ENCODE measurements at places on chromosomes 16 and 17.
A peak's percentile ranks its signal among the peaks of the same experiment; 100 is the strongest.

- DNase-seq, result peak; percentile 23
Measured at GRCh38 chr16:56450275-56450985, 702 bp downstream of the NUDT21 start.

DNA sequence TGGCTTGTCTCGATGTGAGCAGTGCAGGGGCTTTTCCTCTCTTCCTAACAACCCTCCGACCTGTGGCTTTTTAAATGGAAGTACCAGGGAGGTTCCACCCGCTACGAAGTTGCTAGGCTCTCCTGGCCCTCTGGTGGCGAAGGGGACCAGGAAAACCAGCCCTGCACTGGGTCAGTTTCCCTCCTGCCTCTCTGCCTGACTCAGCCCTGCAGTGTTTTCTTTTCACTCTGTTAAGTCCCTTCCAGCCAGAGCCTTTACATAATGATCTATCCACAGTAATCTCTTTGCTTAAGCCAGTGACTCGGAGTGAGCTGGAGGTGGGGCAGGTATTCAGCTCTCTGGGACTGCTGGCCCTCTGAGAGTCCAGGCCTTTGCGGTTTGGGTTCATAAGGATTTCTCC, 331.3 kb upstream of the EEF2KMT start:
- DNase-seq, result no peak

- peak; percentile 71 for DNase-seq
Measured at GRCh38 chr17:2087597-2088211, 32.8 kb downstream of the HIC1 start.

GRCh38 chr17:48294806-48295361, 135.1 kb downstream of the SKAP1 start:
- DNase-seq, result peak; percentile 2

GRCh38 chr17:13204607-13205237, 186.9 kb upstream of the ELAC2 start:
- DNase-seq, result no peak

DNA sequence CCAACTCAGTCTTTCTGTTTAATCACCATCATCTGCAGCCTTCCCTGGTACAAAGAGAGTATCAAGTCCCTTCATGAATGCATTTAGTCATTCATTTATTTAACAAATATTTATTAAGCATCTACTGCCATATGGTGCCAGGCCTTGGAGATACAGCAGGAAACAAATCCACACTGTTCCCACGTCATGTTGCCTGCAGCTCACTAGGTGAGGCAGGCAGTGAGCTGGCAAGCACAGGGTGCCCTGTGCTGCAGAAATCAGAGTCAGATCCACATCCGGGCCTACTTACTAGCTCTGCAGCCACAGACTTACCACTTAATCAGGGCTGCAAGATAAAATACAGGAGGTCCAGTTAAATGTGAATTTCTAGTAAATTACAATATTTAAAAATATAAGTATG, 38.5 kb upstream of the CES5A start:
- DNase-seq, result no peak

DNA sequence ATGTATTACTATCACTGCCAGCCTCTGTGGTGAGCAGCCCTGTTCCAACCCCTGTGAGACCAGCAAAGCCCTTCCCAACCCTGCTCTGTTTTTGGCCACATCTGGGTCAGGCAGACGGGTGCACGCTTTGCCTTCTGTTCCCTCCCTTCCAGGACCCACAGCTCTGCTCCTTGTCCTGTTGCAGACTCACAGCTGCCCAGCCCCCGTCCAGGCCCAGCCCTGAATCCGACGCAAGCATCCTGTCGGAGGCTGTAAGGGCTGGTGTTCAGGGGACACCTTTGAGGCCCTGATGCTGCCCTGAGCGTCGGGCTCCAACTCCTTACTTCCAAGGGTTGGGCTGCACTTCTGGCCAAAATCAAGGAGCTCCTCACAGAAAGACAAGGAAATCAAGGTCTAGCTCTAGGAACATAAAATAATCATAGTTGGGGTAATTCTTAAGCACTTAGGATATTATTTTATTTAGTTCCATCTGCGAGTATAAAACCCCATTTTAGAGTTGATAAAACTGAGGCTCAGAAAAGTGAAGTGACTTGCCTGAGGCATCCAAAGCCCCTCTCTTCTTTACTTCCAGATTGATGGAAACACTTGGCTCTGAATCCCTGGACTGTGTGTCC, 14.3 kb upstream of the SRCIN1 start:
- DNase-seq, result no peak

DNA sequence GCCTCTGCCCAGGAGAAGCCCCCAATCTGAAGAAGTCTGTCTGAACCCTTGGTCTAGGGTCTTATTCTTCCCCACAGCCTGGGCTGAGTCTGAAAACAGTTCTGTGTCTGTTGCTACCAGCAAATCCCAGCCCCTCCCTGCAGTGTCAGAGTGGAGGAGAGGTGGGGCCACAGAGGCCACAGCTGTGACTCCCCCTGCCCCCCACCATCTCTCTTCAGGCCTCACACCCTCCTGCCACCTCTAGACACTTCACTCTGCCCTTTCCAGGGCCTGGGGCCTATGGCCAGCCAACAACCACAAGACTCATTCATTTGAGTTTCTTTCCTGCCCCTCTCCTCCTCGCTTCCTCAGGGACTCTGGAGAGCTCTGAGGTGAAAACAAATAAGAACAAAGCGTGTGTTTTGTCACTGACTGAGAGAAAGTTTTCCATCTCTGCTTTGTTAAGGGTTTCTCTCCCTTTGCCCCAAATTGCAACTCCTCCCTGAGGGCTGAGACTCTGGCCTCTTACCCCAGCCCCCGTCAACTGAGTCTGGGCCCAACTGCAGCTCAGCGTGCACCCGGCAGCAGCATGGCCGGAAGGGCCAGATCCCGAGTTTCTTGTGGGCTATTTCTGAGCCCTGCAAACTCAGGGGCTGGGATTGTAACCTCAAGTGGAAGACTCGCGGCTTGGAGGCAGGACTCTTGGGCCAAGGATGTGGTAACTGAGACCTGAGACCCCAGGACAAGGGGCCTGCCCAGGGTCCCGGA, 13.2 kb downstream of the C17orf50 start:
- DNase-seq, result no peak

DNA sequence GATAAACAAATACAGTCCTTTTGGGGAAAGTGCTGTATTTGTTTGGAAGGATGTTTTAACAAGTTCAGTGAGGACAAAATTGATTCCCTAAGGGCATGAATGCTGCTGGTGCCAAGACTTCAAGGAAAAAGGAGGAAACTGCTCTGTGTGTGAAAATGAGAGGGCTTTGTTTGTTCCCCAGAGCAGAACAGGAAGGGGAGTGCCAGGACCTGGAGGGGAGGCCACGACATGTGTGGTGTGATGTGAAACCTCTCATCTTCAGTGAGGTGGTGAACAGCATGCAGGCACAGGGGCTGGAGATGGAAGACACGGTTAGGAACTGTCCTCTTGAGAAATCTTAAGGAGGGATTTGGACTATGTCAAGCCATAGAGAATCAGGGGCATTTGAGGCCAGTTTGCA, 46.6 kb upstream of the GRIN2A start:
- peak; percentile 53 for DNase-seq

DNA sequence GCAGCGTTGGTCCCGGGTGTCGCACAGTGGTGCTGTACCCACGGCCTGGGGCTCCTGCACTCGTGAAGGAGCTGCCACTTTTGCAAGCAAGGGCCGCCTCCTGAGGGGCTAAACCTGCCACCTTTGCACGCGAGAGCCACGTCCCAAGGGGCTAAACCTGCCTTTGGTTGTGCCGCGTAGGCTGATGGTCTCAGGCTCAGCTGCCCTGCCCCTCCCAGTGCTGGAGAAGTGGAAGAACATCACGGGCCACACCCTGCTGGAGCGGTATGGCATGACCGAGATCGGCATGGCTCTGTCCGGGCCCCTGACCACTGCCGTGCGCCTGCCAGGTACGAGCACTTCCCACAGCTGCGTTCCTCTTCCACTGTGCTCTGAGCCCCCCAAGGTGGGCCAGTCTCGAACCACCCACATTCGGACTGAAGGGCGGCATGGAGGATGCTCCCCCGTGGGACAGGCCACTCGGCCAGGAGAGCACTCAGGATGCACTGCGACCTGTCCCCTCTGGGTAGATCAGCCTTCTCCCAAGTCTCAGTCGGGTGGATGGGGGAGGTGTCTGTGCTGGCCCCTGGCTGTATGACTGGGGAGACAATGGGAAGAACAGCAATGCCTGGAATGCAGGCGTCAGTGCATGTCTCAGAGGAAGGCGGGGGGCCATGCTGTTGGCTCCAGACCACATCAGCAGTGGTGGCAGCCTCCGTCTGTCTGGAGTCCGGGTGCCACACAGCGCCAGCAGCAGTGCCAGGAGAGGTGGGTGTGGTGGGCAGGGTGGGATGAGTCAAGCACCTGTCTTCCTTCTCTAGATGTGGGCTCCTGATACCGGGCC, 20.7 kb downstream of the ACSF3 start:
- no peak for DNase-seq

GRCh38 chr16:25916037-25916436, 224.3 kb downstream of the HS3ST4 start:
- peak; percentile 93 for DNase-seq

- no peak for DNase-seq
Measured at GRCh38 chr17:62852195-62852594, 44.1 kb upstream of the MARCHF10 start.

DNA sequence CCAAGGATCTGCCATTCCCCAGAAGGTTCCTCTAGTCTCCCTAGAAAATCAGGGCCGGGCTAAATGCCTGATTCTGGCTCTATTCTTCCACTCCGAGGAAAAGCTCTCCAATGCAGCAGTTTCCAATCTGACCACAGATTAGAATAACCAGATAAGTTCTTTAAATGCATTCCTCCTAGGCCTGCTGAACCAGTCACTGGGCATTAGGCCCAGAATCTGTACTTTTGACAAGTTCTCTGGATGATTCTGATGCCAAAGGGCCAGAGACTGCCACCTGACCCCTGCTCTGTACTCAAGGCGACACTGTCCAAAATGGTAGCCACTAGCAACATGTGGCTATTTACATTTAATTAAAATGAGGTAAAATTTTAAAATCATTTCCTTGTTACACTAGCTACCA, 22.3 kb downstream of the MAP3K14 start:
- no peak for DNase-seq

- DNase-seq, result no peak
Measured at GRCh38 chr16:74896389-74897370, 88.2 kb downstream of the WDR59 start.

- no peak for DNase-seq
Measured at GRCh38 chr17:46753776-46754175, 64.7 kb downstream of the WNT3 start.

GRCh38 chr17:1746975-1747543, 4.4 kb downstream of the SERPINF2 start:
- no peak for DNase-seq

DNA sequence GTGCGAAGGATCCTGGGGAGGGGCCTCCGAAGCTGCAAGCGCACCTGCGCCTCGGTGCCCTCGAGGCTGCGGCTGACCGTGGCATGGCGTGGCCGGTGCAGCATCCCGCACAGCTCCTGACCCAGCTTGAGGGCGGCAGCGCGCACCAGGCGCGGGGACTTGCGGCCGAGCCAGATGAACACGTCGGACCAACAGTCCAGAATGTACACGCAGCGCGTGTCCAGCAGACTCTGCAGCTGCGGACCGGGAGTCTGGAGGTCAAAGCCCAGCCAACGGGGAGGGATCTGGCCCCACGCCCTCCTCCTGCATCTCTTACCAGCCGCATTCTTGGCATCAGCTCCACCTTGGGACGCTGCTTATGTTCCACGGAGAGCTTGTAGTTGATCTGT, 10.9 kb downstream of the FLII start:
- no peak for DNase-seq

DNA sequence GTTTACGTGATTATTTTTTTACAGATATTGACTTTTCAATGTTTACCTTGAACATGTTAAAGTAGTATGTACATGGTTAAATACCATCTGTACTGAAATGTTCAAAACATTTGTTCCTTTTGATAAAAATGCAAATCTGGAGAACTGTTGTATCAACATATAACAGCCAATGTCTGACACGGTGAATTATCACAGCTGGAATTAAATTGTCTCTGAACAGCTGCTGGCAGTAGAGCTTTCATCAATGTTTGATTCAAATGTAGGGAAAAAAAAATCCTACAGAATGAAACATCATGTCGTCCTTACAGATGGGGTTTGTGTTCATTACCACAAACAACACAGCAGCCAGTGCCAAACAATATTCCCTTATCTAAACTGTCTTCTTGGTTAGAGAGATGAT, 79.9 kb downstream of the TOX3 start:
- no peak for DNase-seq

- DNase-seq, result no peak
Measured at GRCh38 chr16:56423584-56424403, 1.6 kb downstream of the AMFR start.

DNA sequence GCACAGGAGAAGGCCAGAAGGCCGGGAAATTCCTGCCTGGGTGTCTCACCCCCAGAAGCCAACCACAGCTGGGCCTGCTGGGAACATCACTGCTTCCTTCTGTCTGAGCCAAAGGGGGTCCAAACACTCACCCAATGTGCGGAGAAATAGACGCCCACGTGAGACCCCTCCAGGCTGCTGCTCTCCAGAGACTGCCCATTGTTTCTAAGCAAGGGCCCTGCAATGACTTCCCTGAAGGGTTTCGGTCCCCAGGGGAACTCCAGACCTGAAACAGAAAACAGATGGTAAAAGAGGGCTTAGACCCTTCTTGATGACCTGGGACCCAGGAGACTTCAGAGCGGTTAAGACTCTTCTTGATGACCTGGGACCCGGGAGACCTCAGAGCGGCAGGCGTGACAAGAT, 41.3 kb downstream of the MRM3 start:
- no peak for DNase-seq

- DNase-seq, result no peak
Measured at GRCh38 chr17:19383681-19384470, 3.1 kb downstream of the MFAP4 start.

DNA sequence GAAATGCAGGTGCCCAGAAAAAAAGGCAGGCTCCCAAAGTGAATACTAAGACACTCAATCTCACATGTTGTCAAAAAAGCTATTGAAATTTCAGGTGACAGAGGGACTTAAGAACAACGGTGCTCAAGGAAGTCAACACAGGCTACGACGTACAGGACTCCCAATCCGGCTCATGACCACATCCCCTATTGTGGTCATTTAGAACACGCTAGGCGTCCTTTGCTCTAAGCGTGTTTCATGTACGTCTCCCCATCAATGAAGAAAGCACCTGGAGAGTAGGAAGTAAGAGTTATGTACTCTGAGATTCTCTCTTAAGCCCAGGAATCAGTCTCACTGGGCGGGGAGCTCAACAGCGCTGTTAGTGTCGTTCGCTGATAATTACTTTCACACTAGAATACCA, 94.1 kb downstream of the MRM3 start:
- DNase-seq, result no peak

DNA sequence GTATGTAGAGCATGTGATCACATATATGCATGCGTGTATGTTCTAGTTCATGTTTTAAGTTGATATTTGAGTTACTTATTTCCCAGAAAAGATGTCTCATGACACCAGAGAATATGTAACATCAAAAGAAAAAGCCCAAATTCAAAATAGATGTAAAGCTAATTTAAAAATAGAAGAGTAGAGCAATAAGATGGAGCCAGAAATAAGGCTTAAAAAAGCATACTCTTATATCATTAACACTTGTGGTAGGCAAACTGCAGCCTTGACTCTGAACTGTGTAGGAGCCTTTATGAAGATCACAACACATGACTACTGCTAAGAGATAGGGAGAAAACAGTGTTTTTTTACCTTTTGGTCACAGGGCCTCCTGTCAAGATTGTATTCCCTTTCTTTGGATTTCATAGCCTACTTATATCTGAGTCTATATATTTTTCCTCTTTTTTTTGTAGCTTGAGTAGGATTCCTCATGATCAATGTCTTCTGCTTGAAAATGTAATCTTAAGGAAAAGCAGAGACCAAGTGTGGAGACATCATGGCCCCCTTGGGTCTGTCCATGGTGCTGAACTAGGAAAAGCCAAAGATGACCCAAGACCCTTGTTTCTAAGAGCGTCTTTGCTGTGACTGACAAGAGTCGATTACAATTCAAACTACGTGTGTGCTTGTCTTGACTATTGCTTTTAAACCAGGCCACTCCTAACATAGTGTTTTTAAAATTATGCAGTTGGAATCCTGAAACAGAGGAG, 390.4 kb downstream of the SHISA9 start:
- peak; percentile 51 for DNase-seq
